ENCODE measurements at places on chromosomes 5 and 9.

DNA sequence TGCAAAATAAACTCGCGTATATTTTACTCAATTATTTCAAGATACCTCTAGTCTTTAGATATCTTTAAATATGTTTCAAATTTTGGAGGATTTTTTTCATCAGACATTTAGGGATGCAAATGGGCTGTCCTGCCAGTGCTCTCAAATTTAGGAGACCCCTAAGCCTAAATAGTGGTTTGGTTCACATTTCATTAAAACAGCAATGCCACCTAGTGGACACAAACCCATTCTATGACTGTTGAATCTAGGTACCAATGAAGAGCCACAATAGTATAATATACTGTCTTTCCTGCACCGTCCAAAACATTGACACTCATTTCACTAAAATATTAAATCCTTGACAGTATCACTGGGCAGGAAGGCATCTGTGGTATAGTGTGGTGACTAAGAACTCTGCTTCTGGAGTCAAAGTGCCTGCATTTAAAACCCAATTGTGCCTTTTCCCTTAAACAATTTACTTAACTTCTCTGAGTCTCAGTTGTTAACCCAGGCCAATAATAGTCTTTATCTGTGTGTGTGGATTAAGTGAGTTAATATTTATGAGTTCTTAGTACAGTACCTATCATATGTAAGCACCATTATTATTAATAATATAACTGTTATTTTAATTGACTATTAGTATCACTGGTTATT, 148.0 kb downstream of the RORB start:
- DNase-seq: no peak

DNA sequence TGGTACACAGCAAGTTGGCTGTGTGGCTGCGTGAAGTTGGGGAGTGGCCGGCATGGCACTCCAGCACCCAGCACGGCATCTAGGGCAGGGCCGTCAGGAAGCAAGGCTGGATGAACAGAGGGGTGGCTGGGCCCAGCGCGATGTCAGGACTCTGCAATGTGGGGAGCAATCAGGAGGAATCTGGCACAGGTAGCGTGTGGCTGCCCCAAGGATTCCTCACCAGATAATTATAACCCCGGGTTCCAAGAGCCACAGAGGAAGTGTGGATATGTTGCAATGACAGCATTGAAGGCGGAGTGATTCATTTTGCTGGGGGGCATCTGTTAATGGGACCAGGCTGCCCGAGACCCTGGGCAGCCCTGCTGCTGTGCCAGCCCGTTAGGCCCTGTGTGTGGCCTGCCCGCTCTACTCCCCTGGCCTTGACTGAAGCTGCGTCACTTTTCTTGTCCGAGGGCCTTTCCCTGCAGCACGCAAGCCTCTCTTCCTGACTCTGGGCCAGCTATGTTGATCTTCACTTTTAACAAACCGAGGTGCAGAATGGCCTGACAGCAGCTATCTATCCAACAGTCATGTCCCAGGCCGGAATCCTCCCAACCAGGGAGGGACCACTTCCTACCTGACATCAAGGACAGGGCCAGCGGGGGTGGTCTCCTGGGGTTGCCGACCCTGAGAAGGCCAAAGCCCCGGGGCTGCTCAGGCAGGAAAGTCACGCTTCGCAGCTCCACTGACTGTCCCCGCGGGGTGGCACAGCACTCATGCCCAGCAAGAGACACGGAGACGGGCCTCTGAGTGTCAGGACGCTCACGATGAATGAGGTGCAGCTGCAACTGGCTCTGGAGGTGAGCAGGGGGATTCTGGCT, 118.0 kb upstream of the PHYKPL start:
- DNase-seq: no peak

DNA sequence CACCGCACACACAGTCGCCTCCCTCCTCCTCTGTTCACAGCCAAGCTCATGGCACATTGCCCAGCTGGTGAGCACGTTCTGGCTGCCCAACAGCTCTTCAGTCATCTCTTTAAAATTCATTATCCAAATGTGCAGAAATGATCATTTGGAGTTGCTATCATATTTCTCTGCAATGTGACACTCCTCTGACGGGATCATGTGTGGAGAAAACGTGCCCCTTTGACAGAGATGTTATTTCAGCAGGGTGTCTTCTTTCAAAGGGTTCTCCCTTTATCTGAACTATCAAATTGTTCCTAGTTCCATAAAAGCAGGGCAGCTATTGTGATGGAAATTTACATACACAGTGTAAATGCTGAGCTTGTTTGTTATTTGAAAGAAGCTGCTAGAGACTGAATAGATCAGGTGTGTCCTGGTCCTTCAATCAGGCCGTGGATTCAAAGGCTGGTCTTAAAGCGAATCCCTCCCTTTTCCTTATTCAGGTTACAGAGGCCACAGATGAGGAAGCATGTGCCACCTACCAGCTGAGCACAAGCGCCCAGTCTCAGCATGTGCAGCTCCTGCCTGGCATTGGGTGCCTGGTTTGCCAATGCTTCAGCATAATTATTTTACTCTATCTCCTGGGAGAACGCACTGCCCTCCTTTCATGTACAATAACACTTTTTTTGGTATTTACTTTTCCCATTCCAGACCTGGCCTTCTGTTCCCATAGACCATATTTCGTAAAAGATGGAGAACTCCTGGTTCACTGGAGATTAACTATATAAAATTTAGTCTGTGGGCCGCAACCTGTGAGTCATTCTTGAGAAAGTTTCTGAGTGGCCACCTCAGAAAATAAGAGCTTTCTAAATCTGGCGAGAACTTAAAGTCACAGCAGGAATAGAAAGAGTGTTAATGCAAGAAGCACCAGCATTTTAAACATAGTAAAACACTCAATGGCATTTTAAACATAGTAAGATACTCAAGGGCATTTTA, 433.7 kb downstream of the ENC1 start:
- DNase-seq: peak; percentile 61

DNA sequence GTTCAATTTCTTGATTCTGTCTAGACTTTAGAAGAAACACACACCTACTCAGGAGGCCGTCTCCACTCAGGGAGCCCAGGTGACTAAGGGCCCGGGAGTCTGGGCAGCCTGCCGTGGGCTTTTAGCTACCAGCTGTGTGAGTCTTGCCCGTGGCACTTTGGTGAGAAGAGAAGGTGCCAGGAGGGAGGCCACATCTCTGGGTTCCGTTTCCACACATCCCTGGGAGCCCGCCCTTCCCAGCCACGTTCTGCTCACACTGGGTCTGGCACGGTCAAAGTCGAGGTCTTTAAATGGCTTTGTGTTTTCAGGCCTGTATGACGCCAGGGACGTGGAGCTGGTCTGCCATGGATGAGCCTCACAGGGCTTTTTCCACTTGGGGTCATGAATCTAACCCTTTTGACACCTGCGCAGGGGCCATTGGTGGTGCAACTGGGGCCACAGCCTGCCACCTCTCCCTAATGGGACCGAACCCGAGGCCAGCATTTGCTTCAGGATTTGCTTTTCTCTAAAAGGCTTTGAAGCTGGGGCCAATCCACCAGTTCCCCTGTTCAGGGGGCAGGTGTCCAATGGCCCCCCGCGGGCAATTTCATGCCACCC, 17.2 kb upstream of the FCN2 start:
- no peak for DNase-seq

- no peak for DNase-seq
Observed at GRCh38 chr5:180206993-180207392, 2.0 kb downstream of the RASGEF1C start.

- no peak for DNase-seq
Observed at GRCh38 chr5:73363911-73364730, 84.5 kb downstream of the FOXD1 start.

GRCh38 chr5:143055596-143056338, 285.6 kb downstream of the ARHGAP26 start:
- DNase-seq: no peak

- DNase-seq: no peak
Observed at GRCh38 chr9:96467784-96468183, 17.8 kb downstream of the HABP4 start.

DNA sequence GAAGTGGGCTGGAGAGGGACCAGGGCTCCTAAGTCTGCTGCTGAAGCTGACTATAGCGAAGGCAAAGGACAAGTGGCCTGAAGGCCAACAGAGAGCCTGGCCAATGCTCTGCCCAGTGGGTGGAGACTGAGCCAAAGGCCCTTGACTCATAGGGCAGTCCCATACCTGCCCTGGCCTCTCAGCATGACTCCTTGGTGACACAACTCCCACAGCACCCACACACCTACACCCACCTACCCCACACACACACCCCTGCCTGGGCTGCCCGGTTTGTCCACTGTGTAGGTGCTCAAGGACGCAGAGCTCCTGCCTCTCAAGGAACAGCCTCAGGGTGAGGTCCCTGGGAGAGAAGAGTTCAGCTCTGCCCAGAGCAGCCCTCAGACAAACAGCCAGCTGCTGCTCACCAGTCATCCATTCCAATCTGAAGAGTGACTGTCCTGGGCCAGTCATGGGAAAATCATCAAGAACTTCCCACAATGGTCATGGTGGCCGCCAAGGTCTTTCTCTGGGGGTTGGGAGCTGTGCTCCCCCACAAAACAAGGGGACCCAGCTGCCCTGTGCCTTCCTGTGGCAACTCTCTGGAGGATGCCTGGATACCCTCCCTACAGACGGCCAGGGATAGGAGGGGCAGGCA, 5.0 kb downstream of the TNIP1 start:
- DNase-seq: no peak

- no peak for DNase-seq
Observed at GRCh38 chr5:1544294-1544961, 20.7 kb upstream of the LPCAT1 start.

DNA sequence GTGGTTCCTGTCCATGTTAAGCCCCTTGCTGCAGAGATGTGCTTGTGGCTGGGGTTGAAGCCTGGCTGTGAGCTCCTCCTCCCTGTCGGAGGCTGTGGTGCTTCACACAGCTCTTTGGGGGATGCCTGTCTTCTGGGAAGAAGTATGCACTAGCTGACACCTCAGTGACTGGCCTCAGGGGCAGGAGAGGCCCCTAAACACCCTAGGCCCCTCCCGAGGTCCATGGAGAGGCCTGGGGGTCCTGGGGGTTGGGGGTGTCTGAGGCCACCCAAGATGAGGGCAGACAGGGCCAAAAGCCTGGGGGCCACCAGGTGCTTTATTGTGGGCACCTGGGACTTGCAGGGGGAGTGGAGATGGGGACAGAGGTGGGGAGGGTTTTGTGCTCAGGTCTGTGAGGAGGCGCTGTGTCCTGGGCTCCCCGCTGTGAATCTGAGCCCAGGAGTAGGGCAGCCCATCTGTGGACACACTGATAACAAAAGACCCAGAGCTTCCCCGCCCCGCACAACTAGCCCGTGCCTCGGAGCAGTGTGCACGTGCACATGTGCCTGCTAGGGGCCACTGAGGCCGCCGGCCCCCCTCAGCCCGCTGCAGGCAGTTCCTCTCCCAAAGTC, 92.0 kb downstream of the PHF2 start:
- no peak for DNase-seq

DNA sequence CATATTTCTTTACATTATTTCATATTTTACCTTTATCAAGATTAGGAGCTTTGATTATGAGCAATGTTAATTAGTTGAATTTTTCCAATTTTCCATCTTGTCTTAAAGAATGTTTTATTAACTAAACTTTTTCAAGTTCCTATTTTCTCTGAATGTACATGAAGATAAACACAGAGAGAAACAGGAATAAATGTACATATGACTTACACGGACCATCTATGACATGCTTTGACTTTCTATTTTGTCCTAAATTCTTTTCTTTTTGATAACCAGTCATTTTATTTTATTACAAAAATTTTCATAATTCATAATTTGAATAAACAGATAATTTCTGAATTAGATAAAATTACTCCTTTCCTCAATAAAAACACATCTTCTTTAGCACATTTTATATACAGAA, 1038.8 kb upstream of the ARRDC3 start:
- DNase-seq: no peak

DNA sequence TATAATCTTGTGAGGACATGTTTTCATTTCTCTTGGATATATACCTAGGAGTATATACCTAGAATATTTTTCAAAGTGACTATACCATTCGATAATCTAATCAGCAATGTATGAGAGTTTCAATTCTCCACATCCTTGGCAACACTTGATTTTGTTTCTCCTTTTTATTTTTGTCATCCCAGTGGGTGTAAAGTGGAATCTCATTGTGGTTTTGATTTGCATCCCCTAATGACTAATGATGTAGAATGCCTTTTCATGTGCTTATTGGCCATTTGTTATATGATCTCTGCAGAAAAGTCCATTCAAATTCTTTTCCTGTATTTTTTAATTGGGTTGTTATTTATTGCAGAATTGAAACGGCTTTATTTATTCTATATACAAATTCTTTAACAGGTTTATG, 15.2 kb downstream of the ZCCHC9 start:
- DNase-seq: no peak

DNA sequence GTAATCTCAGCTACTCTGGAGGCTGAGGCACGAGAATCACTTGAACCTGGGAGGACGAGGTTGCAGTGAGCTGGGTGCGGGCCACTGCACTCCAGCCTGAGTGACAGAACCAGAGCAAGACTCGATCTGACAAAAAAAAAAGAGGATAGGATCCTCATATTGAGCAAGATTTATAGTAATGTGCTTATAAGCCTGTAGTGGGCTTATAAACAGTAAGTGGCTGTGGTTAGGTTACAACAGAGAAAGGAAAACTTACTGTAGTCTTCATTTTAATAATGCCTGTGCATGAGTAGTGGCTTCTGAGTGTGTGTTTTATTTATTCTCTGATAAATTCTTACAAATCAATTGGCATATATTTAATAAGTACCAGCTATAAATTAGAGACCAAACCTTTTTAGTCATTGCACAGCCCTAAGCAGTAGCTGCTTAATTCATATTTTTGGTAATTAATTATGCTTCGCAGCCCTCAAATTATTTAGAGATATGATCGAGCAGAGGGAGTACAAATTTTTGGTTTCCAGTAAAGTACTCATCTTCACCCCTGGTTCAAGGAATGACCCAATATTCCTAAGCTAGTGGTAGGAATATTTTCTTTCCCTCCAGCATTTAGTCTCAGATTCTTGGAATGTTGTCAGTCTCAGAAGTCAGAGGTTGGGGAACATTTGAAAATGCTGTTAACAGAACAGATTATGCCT, 73.8 kb upstream of the KLF9 start:
- DNase-seq: no peak

Measured in NCI-H187 (cell line).